Fibroblast of gingiva (primary cell): ENCODE measurements at places on chromosomes 1 and 21.

GRCh38 chr1:2602311-2602835, 15.8 kb downstream of the PRXL2B start:
- DNase-seq = no peak

GRCh38 chr21:41316200-41317062, at the start of gene FAM3B:
Gene FAM3B (plus strand): TSS chr21:41316801. CDS start chr21:41316880, 79 bp downstream.
- no peak for DNase-seq

GRCh38 chr1:214187121-214187900, 93.6 kb upstream of the SMYD2 start:
- DNase-seq = no peak

- no peak for DNase-seq
These were observed 82.1 kb upstream of the ARHGEF16 start for GRCh38 chr1:3372317-3372716.
